ENCODE measurements at places on chromosomes 1 and 21.

GRCh38 chr1:38464071-38464661, 395.4 kb downstream of the RRAGC start:
- DNase-seq: no peak

GRCh38 chr1:52355436-52355835, 10.6 kb downstream of the CC2D1B start:
- DNase-seq: no peak

DNA sequence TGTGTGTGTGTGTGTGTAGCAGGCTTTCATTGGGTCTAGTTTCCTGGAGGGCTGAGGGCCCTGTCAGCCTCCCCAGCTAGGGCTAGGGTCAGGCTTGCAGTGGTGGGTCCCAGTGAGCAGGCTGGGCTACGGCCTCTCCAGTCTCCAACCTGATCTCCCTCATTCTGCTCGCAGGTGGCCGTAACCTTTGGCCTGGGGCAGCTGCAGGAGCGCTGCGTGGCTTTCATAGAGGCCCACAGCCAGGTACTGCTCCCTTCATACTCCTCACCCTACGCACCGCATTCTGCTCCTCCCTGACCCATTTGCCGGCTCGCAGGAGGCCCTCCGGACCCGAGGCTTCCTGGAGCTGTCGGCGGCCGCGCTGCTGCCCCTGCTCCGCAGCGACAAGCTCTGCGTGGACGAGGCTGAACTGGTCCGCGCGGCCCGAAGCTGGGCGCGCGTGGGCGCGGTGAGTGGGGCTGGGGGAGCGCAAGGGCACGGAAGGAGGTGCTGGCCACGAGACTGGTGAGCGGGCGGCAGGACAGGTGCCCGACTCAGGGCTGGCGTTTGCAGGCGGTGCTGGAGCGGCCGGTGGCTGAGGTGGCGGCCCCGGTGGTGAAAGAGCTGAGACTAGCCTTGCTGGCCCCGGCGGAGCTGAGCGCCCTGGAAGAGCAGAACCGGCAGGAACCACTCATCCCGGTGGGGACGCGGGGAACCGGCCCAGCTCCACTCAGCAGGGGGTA, 4.7 kb downstream of the BTBD19 start:
- no peak for DNase-seq

- DNase-seq: no peak
Measured at GRCh38 chr1:206526064-206526911, 19.0 kb downstream of the RASSF5 start.

- no peak for DNase-seq
Measured at GRCh38 chr1:13819642-13820041, 119.7 kb downstream of the PRDM2 start.

GRCh38 chr1:182301026-182301436, 90.6 kb downstream of the GLUL start:
- DNase-seq: no peak

DNA sequence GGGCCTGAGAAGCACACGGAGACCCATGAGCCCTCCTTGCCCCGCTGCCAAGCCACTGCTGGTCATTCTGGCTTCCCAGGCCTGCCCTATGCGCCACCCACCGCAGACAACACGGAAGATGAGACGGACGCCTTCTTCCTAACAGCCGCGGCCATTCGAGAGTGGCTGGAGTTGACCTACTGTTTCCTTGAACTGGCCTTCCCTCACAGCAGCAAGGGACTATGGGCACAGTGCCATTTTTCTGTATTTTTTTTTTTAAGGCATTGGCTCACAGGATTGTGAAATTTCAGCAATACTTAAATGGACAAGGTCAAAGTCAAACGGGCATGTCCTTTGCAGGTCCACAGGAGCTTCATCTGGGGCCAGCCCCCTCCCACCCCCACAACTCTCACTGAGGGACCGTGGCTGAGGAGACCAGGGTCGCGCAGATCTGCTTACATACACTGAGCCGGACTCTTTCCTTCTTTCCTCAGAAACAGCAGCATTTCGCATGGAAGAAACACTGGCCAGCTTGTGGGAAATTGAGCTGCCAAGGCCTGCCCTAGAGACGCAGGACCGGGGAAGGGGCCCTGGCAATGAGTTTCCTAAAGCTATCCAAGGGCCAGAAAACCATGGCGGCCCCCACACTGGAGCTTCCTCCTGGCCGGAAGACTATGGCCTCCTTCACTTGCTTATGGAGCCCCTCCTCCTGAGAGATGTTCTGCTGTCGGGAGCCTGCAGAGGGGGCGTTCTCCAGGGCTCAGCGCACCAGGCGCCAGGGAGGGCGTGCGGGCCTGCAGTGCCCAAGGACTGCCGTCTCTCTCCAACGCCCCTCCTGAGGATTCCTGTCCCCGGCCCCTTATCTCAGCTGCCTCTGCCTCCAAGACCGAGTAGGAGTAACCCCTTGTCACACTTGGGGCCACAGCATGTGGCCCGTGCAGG, 98.9 kb downstream of the PGBD5 start:
- DNase-seq: peak; percentile 50

DNA sequence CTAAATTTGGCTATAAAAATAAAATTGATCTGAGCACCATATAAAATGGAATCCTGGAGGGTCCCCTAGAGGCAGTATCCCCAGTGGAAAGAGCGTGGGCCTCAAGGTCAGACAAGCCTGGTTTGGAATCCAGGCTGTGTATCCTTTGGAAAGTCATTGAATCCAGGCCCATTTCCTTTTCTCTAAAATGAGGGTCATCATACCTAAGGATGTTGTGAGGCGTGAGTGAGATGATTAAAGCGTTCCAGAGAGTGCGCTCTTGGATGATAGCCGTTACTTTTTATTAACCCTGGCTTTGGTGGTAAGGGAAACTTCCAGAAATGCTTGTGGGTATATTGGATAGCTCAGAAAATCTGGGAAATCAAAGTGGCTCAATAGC, 683 bp upstream of the ZNF436 start:
- peak; percentile 5 for DNase-seq

DNA sequence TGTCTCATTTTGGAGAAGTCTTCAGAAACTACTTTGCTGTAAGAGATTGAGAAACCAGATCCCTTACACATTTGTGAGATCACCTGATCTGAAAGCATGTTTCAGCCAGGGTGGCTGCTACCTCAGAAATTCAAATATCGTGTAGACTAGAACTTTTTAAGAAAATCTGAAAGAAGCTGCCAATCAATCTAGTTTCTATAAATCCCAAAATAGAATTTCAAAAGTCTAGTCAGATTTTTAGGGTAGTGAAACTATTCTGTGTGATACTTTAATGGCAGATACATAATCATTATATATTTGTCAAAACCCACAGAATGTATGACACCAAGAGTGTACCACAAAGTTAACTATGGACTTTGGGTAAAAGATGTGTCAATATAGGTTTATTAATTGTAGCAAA, 79.9 kb upstream of the PLPPR5 start:
- DNase-seq: no peak

Measured in cardiac fibroblast (primary cell).